ENCODE measurements at places on chromosomes 7 and 10.

- peak; percentile 65 for DNase-seq
Measured at GRCh38 chr10:79242620-79243152, 104.6 kb upstream of the PPIF start.

DNA sequence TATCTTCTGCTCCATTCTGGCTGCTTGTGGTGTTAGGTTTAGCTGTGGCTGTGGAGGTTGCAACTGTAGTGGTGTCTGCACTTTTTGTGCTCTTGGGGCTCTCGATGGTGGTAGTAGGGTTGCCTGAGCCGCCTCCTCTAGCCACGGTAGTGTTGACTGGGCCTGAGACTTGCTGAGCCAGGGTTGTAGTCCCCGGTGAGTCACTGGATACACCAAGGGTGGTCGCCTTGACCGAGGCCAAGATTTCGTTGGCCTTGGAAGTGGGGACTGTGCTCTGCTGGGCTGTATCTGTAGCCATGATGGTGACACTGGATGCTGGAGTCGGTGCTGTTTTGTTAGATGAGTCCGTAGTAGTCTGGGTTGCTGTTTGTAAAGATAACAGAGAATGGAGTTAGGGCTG is 45.4 kb downstream of the PODXL start:
- DNase-seq, result no peak

- no peak for DNase-seq
Measured at GRCh38 chr7:133401225-133401624, 148.3 kb downstream of the EXOC4 start.

GRCh38 chr7:142645777-142646176 is 103.5 kb upstream of the PRSS1 start:
- DNase-seq, result no peak

- no peak for DNase-seq
Measured at GRCh38 chr7:108463613-108464012, 7.4 kb upstream of the NRCAM start.

DNA sequence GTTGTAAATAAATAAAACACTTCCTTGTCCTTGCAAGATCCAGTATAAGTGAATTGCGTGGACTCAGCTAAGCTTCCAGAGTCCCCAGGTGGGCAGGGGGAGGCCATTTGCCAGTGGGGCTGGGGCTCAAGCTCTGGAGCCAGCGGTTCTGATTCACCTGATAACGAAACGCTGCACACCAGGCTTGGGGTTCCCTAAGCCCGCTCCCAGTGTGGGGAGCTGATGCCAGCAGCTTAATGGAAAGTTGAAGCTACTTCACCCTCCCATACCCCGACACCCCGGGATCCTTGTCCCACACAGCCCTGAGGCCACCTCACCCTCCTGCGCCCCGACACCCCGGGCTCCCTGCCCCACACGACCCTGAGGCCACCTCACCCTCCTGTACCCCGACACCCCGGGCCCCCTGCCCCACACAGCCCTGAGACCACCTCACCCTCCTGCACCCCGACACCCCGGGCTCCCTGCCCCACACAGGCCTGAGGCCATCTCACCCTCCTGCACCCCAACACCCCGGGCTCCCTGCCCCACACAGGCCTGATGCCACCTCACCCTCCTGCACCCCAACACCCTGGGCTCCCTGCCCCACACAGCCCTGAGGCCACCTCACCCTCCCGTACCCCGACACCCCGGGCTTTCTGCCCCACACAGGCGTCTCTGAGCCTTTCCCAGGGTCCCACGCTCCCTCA is 30.8 kb downstream of the FKBP6 start:
- no peak for DNase-seq

GRCh38 chr10:125064681-125065492 is 95.5 kb downstream of the CTBP2 start:
- peak; percentile 13 for DNase-seq

DNA sequence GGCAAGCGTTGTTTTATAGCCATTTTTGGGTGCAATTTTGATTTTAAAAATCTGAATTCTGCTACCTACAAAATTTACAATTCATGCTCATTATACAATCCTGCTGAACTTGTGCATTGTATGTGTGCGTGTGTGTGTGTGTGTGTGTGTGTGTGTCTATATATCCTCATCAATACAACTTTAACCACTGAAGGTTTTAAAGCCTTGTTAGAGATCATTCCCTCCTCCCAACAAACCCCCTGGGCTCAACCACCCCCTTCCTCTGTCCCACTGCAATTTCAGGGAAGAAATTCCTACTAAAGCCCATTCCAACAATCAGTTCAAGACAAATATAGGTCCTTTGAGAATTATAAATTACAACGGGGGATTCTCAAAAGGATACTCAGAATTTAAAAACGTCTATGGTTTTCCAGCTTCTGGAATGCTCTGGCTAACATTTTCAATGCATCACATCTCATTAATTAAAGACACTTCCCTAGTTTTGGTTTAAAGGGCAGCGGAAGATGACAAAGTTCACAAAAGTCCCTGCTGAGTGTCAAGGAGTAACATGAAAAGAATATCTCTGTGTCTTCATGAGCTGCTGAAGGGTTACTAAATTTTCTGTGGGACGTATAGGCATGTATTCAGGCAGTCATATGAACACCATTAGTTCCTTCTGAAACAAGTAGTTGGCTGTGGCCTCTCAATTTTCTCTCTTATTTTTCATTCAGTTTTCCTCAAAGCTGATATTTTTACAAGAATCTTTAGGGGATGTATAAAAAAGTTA is 889 bp upstream of the SEMA3A start:
- DNase-seq, result no peak

- DNase-seq, result no peak
Measured at GRCh38 chr7:148318102-148318811, 272.3 kb upstream of the C7orf33 start.

GRCh38 chr10:69863580-69863979 is 61.9 kb downstream of the COL13A1 start:
- no peak for DNase-seq

GRCh38 chr7:32659853-32660252 is 164.6 kb downstream of the AVL9 start:
- no peak for DNase-seq

- DNase-seq, result no peak
Measured at GRCh38 chr10:132583456-132583855, 45.9 kb downstream of the INPP5A start.

GRCh38 chr10:76644476-76644875 is 993.1 kb downstream of the KCNMA1 start:
- DNase-seq, result no peak

GRCh38 chr7:115679976-115680375 is 350.6 kb downstream of the TFEC start:
- DNase-seq, result no peak

GRCh38 chr10:152915-153314 is 17.7 kb downstream of the ZMYND11 start:
- DNase-seq, result no peak

GRCh38 chr7:137135654-137136350 is 207.7 kb downstream of the PTN start:
- no peak for DNase-seq

DNA sequence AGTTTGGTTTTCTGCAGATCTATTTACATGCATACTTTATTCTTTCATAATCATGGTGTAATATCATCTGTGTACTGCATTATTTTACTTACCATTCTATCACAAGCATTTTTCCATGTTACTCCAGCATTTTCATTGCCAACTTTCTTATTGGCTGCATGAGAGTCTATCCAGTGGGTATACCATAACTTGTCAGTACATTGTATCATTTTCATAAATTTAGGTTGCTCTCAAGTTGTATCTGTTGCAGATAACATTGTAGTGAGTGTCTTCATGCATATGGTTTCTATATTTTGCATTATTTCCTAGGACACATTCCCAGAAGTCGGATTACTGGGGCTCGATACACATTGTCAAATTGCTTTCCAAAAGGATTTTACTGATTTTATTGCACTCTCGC is 87.2 kb upstream of the INSYN2A start:
- no peak for DNase-seq

- no peak for DNase-seq
Measured at GRCh38 chr10:95296764-95297163, 6.0 kb upstream of the PDLIM1 start.

- no peak for DNase-seq
Measured at GRCh38 chr10:3397231-3397630, 224.6 kb upstream of the PITRM1 start.

GRCh38 chr7:84336303-84336702 is 141.7 kb upstream of the SEMA3A start:
- no peak for DNase-seq

DNA sequence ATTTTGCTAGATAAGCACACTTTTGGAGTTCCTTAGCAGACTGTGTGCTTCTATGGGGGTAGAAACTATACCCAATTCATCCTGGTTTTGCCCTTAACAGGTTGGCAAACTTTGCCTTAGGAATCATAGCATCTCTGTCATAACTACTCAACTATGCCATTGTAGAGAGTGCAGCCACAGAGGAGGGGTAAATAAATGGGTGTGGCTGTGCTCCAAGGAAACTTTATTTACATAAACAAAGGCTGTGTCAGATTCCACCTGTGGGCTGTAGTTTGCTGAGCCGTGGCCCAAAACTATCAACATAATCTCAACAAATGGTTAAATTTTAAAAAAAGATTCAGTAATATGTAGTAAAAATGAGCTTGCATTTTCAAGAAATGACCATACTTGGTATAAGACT is 51.6 kb upstream of the LAMB1 start:
- no peak for DNase-seq

DNA sequence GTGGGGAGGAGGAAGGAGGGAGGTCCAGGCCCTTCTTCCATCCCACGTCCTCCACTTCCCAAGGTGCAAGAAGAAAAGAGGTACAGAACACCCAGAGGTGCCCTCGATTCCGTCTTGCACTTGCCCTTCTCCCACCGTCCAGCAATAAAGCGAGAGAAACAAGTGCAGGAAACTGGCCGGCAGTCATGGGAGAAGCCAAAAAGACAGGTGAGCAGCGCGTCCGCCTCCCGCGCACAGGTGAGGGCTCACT is 1.3 kb downstream of the C10orf95 start:
- DNase-seq, result no peak

- no peak for DNase-seq
Measured at GRCh38 chr7:111987115-111987826, 218.9 kb downstream of the DOCK4 start.

GRCh38 chr7:121459148-121459547 is 63.0 kb upstream of the FAM3C start:
- no peak for DNase-seq

DNA sequence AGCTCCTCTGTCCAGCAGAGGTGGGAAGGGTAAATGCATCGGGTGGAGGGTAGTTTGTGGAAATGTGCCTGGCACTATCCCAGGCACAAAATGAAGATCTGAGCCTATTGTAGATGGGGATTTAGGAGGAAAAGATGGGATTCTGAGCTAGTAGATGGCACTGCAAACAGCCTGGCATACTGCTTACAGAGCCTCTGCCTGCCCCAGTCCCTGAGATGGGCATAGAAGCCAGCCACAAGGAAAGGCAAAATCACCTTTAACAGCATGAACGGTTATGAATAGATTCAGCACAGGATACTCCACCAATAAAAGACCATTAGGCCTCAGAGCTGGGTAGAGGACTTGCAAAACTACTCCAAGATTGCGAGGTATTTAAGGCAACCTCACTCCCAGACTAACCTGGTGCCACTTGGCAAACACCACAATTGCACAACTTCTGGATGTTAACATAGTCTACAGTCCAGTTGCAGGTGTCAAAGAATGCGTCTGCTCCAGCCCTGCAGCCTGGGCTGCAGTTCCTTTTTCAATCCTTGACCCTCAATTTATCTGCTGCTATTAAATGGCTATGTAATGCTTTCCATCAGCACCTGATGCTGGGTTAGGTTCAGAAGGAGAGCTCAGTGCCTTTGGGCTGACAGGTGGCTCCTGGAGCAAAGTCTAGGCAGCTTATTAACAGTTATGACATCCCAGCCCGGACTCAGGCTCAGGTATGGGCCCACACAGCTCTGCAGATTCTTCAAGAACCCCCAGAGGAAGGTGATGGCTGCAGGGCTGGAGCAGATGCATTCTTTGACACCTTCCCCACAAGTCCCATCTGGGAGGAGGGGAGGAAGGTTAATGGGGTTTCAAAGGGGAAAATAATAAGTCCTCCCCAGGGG is 34.0 kb downstream of the CDHR3 start:
- DNase-seq, result no peak

DNA sequence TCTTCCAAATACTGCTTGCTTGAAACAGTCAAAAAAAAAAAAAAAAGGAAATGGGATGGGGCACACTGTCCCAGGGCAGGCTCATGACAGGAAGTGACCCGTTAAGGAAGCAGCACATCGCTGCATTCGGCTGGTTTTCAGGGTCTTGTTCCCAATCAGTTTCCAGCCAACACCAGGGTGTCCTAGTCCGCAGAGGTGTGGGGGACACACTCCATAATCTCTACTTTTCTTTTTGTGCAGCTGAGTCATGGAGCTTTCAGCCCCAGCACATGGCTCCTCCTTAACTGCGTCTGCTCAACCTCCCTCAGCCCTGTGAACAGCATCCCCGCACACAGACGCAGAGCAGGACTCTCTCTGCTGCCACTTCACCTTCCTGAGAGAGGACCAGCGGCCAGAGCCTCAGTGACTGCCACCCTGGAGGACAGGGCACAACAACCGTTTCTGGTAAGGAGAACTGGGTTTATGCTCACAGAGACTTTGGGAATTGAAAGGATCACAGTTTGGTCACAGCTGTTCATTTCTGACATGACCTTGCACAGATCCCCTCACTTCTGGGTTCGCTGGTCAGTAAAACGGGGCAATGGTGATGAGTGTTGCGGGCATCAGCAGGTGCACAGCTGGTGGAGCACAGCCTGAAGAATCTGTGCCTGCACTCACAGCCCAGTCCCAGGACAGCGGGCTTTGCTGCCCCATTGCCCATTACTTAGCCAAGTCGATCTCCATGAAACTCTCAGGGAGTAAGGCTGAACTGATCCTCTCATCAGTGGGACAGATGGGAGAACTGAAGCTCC is at the start of gene GIMAP5:
GIMAP5 (plus strand) TSS at position 154 of the 791 bp plus-strand sequence. CDS start 3,467 bp downstream, outside the sequence.
- no peak for DNase-seq

DNA sequence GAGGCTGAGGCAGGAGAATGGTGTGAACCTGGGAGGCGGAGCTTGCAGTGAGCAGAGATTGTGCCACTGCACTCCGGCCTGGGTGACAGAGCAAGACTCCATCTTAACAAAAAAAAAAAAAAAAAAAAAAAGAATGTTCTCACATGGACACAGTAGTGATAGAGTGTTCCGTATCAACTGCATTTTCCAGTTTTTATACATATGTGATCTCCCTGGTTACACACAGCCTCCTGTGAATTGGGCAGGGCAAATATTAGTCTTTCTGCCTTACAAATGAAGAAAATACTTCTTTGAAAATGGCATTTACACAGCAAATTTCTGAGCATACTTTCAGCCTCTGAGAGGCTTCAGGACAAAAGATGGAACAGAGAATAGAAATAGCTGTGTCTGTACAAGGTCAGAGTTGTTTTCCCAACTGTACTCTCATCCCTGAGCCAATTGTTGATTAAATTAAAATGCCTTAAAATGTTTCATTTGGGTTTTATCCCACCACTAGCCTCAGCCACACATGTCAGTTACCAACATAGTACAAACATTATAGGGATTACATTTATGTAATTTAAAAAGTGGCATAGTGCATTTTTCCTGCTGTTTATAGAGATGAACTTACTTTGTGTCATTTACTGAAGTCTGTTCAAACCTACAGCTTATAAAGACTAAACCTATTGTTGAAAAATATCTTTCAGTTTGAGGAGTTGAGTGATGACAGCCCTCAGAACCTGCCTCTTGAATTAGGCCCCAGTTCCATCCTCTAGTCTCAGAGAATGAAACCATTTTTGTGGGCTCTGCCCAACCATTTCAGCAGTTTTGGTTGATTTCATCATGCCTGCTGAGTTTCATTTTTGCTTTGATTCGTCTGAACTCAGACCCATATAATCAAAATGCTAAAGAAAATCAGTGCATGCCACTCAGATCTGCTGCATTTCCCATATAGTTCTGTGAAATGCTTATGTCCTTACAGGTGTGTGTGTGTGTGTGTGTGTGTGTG is 609.4 kb upstream of the C7orf33 start:
- DNase-seq, result no peak

GRCh38 chr10:36533316-36533715 is 592.1 kb upstream of the ANKRD30A start:
- DNase-seq, result no peak

Measured in stimulated activated CD4-positive, alpha-beta T cell treated with anti-CD3 and anti-CD28 coated beads, Interleukin-2, amount 100 ng/mL, for 48 hours (primary cell).